ENCODE measurements at places on chromosomes 5 and 9.
A peak's percentile ranks its signal among the peaks of the same experiment; 100 is the strongest.

DNA sequence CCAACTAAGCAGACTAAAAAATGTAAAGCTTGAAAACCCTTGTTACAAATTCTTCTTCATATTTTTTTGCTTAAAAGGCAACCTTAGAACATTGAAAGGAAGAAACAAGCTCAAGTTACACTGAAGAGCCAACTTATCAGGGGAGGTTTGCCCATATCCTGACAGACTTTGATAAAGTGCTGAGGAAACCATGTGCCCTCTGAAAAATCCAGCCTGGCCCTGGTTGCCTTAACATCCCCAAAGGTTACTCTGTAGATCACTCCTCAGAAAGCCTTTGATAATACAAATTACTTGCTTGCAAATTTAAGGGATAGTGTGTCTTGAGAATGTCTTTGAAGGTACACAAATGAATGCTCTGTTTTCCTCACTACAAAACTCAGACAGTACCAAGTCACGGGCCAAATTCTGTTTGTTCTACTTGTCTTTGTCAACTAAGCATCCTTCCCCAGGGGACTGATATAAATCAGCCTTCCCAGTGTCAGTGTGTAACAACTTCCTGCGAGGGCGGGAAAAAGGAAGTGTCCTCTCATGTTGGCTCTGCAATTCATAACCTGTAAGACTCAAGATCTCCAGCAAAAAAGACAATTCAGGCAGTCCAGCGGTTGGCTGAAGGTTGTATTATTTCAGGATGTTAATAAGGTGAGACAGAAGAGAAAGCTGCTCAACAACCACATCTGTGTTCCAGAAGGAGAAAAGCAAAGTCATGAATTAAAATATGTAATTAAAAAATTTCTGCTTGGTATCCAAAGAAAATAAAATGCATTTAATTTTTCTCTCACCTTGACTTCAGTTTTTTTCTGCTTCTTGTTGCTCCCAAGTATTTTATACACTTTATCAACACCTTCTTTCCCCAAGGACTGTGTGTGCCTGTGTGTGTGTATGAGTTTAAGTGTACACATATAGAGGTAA is 199.9 kb downstream of the PIK3R1 start:
- peak; percentile 75 for DNase-seq

GRCh38 chr9:30996761-30997160 is 1387.7 kb upstream of the ACO1 start:
- DNase-seq = no peak

DNA sequence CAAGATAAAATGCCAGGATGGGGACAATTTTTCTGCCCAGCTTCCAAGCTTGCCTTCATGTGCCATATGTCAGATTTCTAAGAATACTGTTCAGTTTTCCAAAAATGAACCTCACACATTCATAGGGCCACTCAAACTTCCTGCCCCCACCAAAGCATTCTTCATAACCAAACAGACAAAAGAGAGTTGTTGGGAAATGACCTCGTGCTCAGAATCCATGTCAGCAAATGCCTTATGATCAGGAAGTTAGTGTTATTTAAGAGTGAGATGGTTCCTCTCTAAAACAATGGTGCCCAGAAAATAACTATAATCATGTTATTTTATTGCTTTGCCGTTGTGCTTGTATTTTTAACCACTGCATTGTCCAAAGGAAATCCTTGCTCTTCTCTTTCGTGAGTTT is 208.2 kb downstream of the ZNF608 start:
- no peak for DNase-seq

DNA sequence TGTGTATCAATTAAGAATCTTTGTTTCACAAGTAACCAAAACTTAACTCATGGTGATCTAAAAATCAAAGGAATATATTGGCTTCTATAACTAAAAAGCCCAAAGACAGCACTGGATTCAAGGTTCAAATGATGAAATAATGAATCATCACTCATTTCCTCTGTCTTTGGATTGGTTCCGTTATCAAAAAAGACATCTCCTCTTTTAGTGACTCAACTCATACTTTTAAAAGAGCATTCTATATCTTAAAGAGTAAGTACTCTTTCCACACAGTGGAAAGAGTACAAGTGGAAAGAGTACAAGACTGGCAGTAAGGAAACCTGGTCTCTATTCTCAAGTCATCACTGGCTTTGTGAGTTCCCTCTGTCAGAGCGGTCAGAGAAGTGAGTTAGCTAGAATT is 141.4 kb upstream of the NMUR2 start:
- no peak for DNase-seq

GRCh38 chr5:22998362-22998761 is 145.2 kb upstream of the CDH12 start:
- no peak for DNase-seq

DNA sequence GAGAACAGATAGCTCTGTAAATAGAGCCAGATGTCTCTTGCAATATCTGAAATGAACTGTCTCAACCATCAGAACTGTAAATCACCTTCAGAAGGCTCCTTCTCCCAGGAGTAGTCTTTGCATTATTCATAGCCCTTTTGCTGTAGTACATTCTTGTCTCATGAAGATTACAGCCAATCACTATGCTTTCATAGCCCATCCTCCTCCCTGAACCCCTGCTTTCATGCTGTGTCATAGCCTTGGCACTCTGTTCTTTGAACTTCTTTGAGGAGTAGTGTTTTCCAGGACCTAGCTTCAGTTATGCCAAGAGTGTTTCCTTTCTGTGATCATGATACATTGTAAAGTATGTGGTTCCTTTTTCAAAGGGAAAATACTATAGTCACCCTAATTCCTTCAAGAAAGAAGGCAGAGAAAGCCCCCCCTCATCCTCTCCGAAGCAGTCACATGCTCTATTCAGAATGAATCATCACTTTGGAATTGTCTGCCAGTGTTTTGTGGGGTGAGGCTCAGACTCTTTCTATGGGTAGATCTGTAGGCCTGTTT is 61.1 kb downstream of the GRIA1 start:
- DNase-seq = no peak

- no peak for DNase-seq
Measured at GRCh38 chr5:62771341-62771740, 192.7 kb downstream of the LRRC70 start.

DNA sequence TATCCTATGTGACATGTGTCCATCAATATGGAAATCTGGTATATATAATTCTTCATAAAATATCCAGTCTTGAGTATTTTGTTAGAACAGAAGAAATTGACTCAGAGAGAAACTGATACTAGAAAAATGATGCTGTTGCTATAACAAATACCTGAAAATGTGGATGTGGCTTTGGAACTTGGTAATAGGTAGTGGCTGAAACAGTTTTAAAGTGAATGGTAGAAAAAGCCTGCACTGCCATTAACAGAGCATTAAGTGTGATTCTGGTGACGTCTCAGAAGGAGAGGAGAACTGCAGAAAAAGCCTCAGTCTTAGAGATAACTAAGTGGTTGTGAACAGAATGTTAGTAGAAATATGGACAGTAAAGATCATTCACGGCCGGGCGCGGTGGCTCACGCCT is 634.9 kb upstream of the ZNF608 start:
- DNase-seq = no peak

DNA sequence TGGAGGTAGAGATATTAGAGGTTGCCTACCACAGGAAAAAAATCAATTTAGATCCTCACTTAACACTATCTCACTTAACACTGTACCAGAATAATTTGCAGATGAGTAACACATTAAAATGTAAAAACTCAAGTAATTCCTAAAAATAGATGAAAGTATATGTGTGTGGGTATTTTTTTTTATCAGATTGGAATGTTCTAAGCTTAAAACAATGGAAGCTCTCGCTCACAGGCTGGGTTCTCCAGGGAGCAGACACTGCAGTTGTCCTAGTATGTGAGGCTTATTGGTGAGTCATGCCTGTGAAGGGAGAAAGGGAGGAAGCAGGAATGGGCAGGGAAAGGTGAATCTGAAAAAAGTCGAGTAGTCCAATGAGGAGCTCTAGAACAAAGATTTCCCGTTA is 181.3 kb upstream of the ZNF608 start:
- DNase-seq = no peak

DNA sequence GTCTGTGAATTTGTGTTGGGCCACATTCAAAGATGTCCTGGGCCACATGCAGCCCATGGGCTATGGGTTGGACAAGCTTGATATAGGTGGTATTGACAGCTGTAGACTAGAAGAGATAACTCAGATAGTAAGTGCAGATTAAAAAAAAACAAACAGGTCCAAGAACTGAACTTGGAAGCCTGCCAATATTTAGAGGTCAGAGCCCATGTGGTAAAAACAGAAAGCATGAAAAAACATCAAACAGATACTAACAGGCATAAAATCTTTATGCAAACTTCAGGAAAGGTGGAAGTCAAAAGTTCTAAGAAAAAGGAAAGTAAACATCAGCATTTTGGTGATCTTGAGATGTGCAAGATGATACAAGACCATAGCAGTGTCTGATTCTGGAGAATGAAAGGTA is 155.1 kb upstream of the NR4A3 start:
- DNase-seq = no peak

- DNase-seq = no peak
Measured at GRCh38 chr5:147085409-147085808, 149.4 kb upstream of the STK32A start.

DNA sequence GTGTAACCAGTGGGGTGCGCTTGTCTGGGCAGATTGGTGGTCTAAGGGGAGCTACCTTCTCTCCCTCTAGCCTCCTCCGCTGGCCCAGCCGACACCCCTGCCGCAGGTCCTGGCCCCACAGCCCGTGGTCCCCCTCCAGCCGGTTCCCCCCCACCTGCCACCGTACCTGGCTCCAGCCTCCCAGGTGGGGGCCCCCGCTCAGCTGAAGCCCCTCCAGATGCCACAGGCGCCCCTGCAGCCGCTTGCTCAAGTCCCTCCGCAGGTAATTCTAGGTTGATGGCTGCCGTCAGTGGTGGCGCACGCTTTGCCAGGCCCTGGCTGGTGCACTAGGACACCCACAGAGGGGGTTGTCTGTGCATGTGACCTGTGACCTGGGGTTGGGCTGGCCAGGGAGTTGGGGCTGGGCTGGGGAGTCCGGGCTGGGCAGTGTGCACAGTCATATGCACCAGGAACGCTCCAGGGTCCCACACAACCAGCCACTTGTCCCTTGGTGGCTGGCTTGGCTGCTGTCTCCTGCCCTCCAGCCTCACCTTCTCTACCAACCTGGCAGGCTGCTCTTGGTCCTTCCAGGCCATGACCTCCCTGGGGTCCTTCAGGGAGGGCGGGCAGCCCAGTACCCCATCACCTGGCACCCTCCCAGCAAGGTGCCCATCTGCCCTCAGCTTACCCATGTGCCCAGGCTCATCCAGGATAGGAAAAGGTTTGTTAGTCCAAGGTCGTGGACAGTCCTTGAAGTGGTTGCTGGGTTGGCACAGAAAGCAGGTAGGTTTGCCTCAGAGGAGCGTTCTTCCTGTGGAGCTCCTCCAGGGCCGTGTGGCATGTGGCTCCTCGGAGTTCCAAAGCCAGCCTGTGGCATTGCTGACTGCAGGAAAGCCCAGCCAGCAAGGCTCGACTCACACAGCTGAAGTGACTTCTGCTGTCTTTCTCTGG is 73.2 kb downstream of the WNK2 start:
- no peak for DNase-seq

DNA sequence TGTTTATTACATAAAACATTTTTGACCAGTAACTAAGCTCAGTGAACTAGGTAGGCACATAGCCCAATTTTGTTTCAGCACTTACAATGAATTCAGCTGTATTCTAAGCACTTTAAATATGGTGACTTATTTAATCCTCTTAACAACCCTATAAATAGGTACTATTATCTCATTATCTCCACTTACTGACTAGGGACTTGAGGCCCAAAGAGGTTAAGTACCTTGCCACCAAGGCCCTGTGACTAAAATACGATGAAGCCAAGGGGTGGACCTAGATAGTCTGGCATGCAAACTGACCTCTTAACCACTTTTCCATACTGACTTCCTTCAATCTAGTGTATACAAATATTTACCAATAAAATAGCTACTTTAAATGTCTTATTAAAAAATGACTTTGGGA is 266.4 kb downstream of the ZNF608 start:
- no peak for DNase-seq

- no peak for DNase-seq
Measured at GRCh38 chr5:14097998-14098471, 45.1 kb upstream of the TRIO start.

DNA sequence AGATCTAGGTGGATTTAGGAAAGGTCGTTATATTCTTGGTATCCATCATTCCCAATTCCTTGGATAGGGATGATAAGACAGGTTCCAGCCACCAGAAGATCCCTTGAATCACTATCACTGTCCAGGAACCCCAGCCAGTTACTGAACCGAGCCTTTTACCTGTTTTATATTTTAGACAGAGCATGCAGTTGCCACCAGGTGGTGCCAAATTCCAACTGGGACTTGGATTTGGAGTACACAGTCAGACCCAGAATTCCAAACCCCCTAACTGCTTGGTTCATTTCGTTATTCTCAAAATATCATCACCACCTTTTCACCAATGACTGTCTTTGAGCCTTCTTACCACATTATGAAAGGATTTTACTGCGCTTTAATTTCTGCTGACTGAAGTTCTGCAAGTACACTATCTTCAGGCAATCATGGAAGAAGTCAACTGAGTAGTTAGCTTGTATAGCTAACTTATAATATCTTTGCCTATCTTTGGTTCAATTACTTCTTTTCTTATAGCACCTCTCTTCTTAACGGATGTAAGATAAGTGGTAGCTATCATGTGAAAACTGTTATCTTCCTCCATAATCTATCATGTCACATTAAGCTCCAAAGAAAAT is 191.8 kb downstream of the PRR16 start:
- DNase-seq = no peak

DNA sequence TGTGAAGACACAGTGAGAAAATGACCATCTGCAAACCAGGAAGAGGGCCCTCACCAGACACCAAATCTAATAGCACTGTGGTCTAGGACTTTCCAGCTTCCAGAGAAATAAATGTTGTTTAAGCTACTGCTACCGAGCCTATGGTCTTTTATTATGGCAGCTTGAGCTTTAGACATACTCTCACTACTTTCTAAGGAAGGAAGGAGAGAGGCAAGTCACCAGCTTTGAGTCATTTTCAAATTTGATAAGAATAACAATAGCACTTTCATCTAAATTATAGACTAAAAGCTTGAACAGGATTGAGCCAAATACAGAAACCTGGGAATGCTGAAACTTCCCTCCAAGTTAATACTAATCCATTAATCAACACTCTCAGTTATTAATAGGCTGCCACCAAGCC is 64.4 kb downstream of the PLPPR1 start:
- no peak for DNase-seq

GRCh38 chr5:149002761-149003689 is 59.8 kb downstream of the SH3TC2 start:
- no peak for DNase-seq

DNA sequence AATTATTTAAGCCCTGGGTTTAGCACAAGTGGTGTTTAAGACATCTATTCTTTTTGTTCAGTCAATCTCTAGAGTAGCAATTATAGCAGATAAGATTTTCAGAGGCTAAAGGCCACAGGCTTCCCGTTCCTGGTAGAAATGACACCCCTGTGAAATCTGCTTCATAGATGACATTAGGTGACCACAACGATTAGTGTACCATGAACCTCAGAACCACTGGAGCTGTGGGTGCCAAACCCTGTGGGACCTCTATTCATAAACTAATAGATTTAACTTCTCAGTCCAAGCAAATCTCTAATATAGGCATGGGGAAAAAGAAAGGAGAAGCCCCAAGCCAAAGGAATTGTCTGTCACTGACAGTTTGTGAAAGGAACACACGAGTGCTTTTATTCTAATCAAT is 207.4 kb downstream of the ARRDC3 start:
- DNase-seq = no peak
